ENCODE measurements at places on chromosomes 12 and 14.

DNA sequence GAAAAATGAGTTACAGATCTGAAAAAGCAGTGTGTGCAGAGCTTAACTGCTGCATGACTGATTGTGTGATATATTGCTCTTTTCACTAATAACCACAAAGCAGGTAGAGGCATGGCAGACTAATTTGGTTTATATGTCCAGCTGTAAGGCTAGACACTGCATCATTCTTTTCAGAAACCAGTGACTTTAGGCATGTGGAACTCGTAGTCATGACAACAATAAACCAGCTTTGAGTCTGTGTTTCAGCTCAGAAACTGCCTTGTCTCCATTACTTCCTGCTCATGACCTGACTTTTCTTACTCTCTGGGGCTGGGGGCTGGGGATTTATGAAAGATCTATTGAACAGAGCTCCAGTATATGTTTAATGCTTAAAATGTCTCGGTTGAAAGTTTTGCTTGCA lies 146.8 kb upstream of the LRIG3 start:
- no peak for DNase-seq

DNA sequence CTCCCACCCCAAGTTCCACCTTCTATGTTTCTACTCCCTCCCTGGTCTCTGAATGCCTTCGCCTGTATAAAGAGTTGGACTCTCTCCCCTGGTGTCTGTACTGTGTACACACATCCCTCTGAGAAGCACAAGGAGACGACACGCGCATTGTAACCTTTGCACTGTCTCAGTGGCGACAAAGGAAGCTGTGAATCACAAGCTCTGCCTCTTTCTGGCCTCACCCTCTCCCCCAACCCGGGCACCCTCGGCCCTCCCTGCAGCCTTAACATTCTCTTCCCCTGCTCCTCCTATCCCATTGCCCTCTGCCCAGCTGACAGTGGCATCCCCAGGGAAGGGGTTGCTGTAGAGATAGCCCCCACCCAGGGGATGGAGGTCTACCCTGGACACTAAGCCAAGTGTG lies 2.5 kb upstream of the SMARCD1 start:
- DNase-seq: no peak

GRCh38 chr12:70661466-70662161 lies 24.4 kb upstream of the PTPRB start:
- no peak for DNase-seq

DNA sequence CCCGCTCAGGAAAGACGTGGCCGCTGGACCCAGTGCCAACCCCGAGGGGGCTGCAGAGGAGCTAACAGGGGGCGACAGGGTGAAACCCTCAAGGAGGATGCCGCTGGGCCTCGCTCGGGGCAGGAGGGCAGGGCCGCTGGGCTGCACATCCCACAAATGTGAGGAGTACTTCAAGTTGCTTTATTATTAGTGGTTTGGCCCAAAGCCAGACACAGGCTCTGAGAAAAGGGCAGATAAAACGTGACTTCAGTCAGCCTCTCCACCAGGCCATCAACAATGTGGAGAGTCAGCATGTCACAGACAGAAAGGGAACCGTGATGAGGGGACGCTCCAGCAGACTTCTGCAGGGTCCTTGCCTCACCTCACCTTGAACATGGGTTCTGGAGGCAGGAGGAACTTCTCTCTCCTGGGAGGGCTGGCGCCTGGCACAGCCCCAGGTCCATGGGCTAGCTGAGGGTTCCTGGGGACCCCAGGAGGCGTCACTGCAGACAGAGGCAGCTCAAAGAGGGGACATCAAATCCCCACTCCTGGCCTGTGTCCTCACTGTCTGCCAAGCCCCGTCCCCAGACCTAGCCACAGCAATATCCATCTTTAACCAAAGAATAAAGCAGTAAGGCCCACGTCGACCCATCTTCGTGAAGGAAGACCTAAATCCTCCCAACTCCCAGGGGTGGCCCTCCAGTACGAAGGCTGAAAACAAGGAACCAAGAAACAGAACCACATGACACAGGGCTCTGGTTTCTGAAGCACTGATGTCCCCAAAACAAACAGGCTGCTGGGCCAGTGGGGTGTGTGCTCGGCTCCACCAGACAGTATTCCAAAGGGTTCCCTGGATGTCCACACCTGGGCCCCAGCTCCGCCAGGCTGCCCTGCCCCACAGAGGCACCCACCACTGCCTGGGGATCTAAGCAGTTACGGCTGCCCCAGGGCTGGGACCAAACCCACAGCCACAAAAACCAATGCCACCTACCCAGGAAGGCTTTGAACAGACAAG lies 35.1 kb downstream of the CCDC85C start:
- DNase-seq: no peak

DNA sequence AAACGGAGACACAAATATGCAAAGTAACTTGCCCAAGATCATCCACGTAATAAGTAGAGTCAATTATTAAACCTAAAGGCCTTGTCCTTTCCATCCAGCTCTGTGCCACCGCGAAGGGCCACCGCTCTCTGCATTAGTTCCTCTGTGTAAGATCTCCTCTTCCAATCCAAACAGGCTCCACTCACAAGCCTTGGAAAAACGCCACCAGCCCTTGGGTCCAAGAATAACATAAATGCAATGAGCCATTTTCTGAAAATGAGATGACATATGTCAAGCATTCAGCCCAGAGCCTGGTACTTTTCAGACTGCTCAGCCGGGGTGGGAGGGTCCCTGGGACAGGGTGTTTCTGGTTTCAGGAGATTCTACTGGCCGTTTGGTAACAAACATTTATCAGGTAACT lies 30.0 kb downstream of the DGLUCY start:
- no peak for DNase-seq

- no peak for DNase-seq
These were observed 662 bp upstream of the BATF start for GRCh38 chr14:75521415-75522199.

GRCh38 chr12:105882404-105882803 lies 256.4 kb downstream of the NUAK1 start:
- no peak for DNase-seq

DNA sequence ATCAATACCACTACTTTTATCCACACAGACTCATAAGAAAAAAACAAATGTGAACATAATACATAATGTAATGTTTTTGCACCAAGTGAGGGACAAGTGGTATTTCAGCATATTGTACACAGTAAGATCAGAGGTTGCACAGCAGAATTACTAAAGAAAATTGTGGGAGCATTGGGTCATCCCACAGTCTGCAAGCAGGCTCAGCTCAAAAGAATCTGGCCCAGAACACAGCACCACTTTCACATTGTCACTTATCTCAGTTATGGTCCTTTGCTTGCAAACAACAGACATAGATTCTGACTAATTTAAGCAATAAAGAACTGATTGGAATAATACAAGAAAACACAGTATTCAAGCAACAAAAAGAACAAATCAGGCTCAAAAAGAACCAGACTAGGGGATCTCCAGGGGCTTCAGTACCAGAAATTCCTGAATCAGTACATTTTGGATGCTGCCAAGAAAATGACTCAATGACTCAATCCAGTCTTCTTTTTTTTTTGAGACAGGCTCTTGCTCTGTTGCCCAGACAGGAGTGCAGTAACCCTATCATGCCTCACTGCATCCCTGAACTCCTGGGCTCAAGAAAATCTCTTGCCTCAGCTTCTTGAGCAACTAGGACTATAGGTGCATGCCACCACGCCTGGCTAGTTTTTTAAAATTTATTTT lies 42.9 kb upstream of the EEA1 start:
- DNase-seq: no peak

DNA sequence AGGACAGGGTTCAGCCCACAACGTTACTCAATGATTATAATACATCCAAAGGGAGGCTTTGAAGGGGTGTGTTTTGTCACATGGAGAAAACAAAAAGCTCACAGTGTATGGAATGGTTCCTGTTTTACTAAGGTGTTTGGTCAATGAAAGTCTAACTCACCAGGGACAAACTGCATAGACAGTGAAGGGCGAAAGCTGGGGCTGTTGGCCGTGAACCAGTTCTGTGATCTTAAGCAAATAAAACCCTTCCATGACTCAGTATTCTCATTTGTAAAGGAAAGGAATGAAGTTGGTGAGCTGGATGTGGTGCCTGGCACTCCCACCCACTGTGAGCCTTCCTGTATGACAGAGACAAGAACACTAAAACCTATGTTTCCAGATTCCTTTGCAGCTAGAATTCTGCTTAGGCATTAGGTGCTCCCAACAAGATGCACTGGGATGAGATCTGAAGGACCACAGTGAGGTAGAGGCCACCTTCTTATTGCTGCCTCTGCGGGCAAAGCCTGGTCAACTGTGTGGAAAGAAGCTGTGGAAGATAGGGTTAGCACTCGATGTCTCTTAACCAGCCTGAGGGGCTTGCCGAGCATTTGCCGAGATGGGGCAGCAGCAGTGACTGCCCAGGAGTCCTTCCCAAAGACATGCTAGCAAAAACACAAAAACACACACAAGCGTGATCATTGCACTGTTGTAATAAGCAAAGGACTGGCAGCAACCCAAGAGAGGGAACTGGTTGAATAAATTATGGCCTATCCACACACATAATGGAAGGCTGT lies 48.5 kb downstream of the VCPKMT start:
- DNase-seq: no peak

Measured in stimulated activated CD4-positive, alpha-beta T cell treated with anti-CD3 and anti-CD28 coated beads, Interleukin-4, amount 100 ng/mL, for 24 hours (primary cell).